ENCODE measurements at places on chromosomes 2 and 18. TPM values are rescaled to one million over a fixed set of nuclear protein-coding genes. Genes with fewer than 3 reads are reported as not detected.

CAPN13 gene
- not detected for total RNA-seq

MYO5B gene
- 0.02 TPM for total RNA-seq

SULT1C4 gene
- not detected for total RNA-seq

GALNT3 gene
- 23.7 TPM for total RNA-seq

SIGLEC15 gene
- not detected for total RNA-seq

RFTN2 gene
- total RNA-seq, result not detected

SESTD1 gene
- 11.4 TPM for total RNA-seq

GPR75 gene
- 3.6 TPM for total RNA-seq

ARID5A gene
- 53.6 TPM for total RNA-seq

UNC80 gene
- not detected for total RNA-seq

C2orf81 gene
- total RNA-seq, result 1.0 TPM

TUBA3E gene
- total RNA-seq, result not detected

HK2 gene
- total RNA-seq, result 37.0 TPM

ACMSD gene
- not detected for total RNA-seq

UGT1A10 gene
- not detected for total RNA-seq

LIMS3 gene
- total RNA-seq, result 0.66 TPM

ATP8B1 gene
- total RNA-seq, result not detected

FAM237A gene
- not detected for total RNA-seq

C2orf72 gene
- total RNA-seq, result 0.07 TPM

GAL3ST2 gene
- 0.23 TPM for total RNA-seq

OTOF gene
- total RNA-seq, result 12.1 TPM

HEATR5B gene
- total RNA-seq, result 23.4 TPM

C2orf92 gene
- total RNA-seq, result 10.4 TPM

SRD5A2 gene
- total RNA-seq, result 0.05 TPM

IL36RN gene
- not detected for total RNA-seq

CNTNAP5 gene
- total RNA-seq, result not detected

CMPK2 gene
- 47.0 TPM for total RNA-seq

CD8B2 gene
- total RNA-seq, result not detected

PLCD4 gene
- total RNA-seq, result 0.30 TPM

SLC9A4 gene
- total RNA-seq, result 0.11 TPM

WDFY1 gene
- total RNA-seq, result 58.2 TPM

FBXO48 gene
- 1.9 TPM for total RNA-seq

SKOR2 gene
- total RNA-seq, result not detected

CYP26B1 gene
- not detected for total RNA-seq

All from T-helper 2 cell treated with Interferon-gamma antibody and Interleukin-4, amounts not matched to agents 100 ng/mL and 5 ng/mL, for 36 hours (primary cell).